ENCODE measurements at places on chromosomes 1 and 21.

DNA sequence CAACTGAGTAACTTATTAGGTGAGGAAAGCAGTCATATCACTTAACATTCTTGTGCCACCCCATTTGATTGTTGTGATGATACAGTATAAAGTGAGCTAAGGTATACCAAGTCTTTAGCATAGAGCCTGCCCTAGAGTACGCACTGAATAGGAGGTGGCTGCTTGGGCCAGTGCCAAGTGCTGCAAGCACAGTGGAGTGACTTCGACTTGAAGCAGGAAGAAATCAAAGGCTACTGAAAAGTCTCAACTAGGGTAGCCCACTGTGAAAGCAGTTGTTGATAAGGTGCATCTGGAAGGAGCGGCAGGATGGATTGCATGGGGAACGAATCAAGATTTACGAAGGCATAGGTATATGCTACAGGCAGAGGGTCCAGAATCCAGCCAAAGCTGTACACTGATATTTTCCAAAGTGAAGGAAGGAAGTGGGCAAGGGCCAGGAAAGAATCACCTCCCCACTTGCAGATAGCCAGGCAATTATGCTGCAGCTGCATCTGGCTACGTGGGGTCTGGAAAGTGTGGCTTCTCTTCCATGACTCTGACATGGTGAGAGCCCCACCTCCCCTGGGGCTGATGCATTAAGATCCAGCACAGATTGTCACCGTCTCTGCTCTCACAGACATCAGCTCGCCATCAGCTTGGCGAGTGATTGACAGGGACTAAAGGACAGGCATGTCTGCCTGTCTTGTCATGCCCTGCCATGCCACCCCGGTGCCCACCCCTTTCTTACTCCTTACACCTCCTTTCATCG lies 287.0 kb upstream of the PLXNA2 start:
- DNase-seq, result no peak

GRCh38 chr1:225654277-225654597 lies 1.3 kb upstream of the ENAH start:
- DNase-seq, result no peak

GRCh38 chr1:164771619-164772361 lies 212.8 kb downstream of the PBX1 start:
- DNase-seq, result peak; percentile 92

- DNase-seq, result no peak
Measured at GRCh38 chr1:31883357-31883942, 54.7 kb downstream of the PTP4A2 start.

DNA sequence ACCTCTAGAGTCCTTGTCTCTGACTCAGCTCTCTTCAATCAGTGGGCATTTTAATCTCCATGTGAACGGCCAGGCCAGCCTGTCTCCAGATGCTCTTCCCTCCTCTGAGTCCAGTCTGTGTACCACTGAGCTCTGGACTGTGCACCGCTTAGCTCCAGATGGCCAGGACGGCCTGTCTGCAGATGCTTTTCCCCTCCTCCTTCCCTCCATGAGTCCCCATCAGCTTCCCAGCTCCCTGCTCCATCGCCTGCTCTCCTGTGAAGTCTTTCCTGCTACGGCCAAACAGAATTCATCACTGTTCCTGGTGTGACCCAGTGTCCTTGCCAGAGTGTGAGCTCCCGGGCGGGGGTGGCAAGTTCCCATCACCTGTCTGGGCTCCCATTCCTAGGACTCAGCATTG lies 42.0 kb downstream of the STUM start:
- no peak for DNase-seq

DNA sequence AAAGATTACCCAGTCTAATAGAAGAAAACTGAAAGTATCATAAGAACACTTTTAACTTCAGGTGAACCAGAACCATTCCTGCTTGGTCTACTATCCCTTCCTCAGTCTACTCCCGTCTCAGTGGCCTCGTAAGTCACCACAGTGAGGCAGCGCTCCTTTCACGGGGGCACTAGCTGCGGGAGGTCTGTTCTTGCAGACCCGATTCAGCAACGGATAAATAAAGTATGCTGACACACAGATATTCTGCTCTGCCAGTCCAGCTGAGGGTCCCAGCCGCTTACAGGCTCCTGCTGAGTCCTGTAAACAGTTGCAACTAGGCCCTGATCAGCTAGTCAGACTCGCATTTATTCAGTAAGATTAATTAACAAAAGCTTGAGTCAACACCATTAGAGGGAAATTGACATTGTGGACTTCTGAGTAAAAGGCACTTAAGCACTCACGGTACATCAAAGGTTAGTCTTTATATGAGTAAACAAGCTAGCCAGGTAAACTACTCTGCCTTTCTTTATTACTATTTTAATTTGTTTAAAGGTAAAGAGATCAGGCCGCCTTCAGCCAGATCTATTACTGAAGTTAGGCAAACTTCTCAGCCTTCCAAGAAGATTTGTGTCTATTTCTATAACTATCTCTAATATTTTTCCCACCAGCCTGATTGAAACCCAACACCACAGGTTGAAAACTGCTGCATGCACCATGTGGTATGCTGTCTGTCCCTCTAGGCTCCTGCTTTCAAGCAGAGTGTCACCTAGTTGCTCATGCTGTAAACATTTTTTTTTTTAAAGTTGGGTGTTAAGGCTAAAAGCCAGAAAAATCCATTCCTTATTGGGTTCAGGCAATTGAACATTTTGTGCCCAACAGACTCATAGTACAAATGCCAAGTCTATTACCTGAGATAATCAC lies 87.7 kb downstream of the INTS7 start:
- DNase-seq, result no peak

DNA sequence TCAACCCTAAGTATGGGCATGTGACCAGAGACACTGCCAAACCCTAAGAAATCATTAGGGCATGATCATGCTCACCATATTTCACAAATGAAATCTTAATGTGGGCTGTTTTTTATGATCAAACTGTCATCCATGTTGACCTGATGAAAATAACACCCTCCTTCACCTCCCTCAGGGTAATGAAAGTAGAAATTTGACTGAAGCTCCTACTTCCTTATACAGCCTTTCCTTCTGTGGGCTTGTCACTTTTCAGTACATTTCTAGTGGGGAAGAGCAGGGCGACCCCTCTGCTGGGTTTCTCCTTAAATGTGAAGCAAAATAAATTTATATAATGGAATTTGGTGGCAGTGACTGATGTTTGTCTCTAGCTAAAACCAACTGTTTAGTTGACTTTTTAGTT lies 25.9 kb downstream of the IVNS1ABP start:
- DNase-seq, result no peak

GRCh38 chr21:32330784-32331311 lies 32.2 kb downstream of the MRAP start:
- no peak for DNase-seq

DNA sequence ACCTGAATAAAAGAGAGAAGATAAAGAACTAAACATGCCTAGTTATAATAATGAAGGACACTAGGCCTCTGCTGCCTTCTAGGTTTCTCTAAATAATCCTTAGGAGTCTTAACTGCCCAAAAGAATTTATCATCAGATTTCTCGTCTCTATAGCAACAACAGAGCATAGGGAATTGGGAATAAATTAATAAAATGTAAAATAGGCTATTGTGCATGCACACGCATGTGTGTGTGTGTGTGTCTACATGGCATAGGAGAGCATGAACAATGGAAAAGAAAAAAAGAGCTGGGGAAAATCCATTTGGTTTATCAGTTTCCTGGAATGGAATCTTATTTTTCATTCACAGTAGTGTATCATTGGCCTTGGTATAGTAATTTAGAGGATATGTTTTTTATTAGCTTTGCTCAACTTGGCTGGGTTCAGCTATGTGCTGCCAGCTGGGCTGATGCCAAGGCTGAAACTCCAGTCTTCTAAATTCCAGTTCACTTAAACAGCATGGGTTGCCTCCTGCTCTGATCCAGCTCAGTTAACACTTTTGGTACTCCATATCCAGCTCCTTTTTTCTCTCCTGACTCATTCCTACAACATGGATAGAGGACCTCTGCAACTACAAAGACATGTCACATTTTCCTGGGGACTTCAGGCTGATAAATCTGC lies 80.6 kb upstream of the SLFNL1 start:
- DNase-seq, result peak; percentile 59

- DNase-seq, result no peak
Measured at GRCh38 chr1:79694241-79694640, 687.7 kb upstream of the ADGRL4 start.

- no peak for DNase-seq
Measured at GRCh38 chr1:107590900-107591622, 373.9 kb downstream of the VAV3 start.

GRCh38 chr1:183161391-183161790 lies 24.7 kb upstream of the LAMC2 start:
- DNase-seq, result peak; percentile 68

DNA sequence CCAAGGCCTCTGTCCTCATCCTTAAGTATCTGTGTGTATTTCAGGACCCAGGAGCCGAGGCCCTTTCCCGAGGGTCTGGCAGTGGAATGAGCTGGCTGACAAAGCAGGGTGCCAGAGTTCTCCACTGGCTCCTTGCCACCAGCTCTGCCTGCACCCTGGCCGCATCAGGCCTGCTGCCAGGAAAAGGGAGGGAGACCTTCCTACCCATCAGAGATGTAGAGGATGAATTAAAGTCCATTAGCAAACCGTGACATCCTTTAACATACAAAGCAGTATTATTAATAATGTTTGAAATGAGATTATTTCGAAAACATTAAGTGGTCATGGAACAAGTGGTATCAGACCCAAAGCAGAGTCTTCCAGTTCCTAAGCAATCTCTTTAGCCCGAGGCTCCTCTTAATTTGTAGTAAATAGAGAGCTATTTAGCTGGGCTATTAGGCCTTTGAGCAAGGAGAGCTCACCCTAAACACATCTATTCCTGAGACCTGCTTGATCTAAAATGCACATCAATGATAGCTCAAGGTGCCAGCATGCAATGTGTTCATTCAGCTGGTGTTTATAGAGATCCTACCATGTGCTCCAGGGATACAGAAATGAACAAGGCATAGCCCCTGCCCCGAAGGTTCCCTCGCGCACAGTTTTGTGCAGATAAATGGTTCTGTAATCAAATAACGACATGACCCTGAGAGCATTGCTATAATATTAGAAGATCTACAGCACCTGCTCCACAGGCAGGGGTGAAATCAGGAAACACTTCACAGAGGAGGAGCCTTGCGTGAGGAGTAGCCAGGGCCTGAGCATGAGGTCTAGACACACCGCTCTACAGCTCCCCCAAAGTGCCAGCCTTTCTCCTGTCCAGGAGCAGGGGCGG lies 44.0 kb downstream of the FAM163A start:
- no peak for DNase-seq

- DNase-seq, result peak; percentile 83
Measured at GRCh38 chr21:38985568-38986378, 180.0 kb downstream of the ETS2 start.

- peak; percentile 8 for DNase-seq
Measured at GRCh38 chr1:181482521-181483284, 614 bp upstream of the CACNA1E start.

DNA sequence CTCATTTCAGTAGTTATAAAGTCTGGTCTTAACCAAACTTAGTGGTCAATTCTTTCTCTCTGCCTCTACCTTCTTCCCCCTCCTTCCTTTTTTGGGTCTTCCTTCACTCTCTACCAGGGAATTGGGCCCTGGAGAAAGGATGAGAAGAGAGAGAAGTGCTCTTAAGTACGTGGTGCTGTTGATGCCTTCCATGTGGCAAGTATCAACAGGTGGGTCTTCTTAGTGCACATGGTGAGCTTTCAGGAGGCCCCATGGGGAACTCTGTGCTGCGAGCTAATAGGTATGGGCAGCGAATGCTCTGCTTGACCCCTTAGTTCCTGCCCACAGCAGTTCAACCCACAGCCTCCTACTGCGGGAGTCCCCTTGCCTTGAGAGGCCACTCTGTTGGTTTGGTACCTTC lies 39.4 kb upstream of the LMX1A start:
- no peak for DNase-seq

DNA sequence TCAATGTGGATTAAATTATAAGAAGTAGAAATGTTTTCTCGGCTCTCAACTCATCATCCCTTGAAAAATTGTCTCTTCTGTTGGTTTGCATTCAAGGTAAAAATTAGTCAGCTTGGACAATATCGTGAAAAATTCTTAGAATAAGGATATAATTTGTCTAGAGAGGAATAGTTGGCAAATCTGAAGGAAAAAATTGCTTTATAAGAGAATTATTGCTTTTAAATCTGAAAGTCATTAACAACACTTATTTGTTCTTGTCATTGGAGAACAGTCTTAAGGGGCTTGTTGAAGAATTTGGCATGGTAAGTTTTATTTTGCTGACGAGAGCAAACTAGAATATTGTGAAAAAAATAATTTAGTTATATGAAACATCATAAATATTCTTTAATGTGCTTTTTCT lies 26.4 kb downstream of the ANGPTL1 start:
- DNase-seq, result no peak

DNA sequence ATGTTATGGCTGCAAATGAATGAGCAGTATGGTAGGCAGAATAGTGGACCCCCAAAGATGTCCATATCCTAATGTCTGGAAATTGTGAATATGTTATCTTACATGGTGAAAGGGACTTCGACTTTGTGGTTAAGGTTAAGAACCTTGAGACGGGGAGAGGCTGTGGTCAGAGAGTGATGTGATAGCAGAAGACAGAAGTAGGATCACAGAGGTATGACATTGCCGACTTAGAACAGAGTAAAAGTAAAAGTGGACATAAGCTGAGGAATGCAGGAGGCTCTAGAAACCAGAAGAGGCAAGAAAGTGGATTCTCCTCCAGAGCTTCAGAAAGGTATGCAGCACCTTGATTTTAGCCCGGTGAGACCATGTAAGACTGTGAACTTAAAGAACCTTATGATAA lies 74.6 kb downstream of the CTH start:
- no peak for DNase-seq

DNA sequence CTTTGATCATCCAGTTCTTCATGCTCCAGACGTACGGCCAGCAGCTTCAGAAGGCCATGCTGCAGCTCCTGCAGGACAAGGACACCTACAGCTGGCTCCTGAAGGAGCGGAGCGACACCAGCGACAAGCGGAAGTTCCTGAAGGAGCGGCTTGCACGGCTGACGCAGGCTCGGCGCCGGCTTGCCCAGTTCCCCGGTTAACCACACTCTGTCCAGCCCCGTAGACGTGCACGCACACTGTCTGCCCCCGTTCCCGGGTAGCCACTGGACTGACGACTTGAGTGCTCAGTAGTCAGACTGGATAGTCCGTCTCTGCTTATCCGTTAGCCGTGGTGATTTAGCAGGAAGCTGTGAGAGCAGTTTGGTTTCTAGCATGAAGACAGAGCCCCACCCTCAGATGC lies 32.5 kb downstream of the MX1 start:
- no peak for DNase-seq

DNA sequence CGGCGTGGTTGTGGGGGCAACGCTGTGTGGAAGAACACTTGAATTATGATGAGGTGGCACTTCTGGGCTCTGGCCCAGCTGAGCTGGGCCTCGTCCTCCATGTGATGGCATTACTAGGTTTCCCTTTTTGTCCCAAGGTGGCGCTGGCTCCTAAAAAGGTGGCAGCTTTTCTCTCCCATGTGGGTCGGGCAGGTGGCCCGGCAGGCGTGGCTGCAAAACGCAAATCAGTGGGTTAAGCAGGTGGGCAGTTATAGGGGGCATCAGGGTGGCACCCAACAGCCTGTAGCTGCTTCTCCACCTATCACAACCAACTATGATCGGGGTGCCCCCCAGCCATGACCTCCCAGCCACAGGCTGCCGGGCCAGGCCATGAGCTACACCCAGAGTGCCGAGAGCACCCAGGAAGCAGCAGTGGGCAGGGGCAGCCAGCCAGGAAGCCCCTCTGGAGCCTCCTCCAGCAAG lies 59.6 kb downstream of the KCNAB2 start:
- DNase-seq, result no peak

All from bronchial epithelial cell (primary cell).